ENCODE measurements at places on chromosomes 3 and 15.

DNA sequence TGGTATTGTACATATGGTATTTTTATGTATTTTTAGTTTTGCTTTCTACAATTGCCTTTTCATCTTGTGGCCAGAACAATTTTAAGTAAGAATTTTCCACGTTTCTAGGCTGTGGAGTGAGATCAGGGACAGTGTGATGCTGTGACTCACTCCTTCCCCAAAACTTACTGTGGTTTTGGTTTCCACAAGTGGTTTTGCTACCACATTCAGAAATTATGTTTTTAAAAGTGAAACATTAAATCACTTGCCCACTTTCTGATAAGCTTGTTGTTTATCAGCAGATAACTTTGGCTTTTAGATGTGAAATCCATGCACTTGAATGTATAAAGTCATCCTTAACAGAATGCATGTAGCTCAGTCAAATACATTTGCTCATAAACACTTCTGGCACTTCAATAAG is 192.2 kb upstream of the THRB start:
- no peak for DNase-seq

DNA sequence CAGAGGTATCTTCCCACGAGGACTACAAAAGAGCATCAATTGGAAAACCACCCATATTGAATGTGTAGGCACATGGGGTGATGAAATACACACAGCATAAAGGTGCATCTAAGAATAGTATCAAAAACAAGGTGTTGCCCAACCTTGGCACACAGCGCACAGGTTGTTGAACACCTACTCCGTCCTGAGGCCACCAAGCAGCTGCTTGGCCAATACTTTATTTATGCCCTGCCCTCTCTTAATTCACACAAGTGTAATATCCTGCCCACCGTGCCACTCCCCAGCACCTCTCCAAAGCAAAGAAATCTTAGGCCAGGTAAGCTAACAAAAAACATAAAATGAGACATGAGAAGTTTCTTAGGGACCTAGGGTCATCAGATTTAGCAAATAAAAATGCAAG is 31.2 kb downstream of the WWTR1 start:
- DNase-seq = no peak

GRCh38 chr3:181442066-181442465 is 269.7 kb upstream of the SOX2 start:
- DNase-seq = no peak

- DNase-seq = no peak
These were observed 47.4 kb downstream of the APH1B start for GRCh38 chr15:63324770-63325169.

Measured in activated T-helper 1 cell treated with Interleukin-2 at 50 U/mL for 16 hours (primary cell).